Natural killer cell (primary cell): ENCODE measurements at places on chromosomes 5 and 9. TPM values are rescaled to one million over a fixed set of nuclear protein-coding genes. Genes with fewer than 3 reads are reported as not detected.

GRCh38 chr9:137429974-137430722 lies 7.0 kb downstream of the NOXA1 start:
- peaks cover 28% of the 10 kb centered on the region for H3K4me1 ChIP-seq
- no peak overlapping the region for H3K4me3 ChIP-seq
- no peaks in the 10 kb centered on the region for H3K36me3 ChIP-seq
- H3K27ac ChIP-seq: no peak overlapping the region

The S1PR3 gene
- 1.5 TPM for total RNA-seq

GRCh38 chr5:15746833-15747232 lies 246.9 kb downstream of the FBXL7 start:
- H3K4me3 ChIP-seq: no peak overlapping the region
- H3K27me3 ChIP-seq: no peaks in the 10 kb centered on the region
- no peaks in the 10 kb centered on the region for H3K36me3 ChIP-seq
- no peaks in the 10 kb centered on the region for H3K4me1 ChIP-seq

The GGTA1 gene
- 0.55 TPM for total RNA-seq

DNA sequence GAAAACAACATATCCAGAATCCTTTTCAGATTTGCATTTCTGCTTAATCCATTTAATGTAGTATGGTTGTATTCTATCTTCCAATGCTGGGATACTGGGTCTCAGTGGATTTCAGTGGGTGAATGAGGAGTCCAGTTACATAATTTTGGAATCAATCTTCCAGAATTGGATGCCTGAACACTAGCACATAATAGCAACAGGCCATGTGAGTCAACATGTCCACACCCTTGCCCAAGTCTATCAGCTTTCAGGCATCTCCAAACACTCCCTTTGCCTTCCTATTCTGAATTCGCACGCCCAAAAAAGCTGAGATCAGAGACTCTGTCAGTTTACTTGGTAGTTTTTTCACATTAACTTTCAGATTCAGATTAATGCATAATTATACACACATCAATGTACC lies 202.6 kb downstream of the TSSK1B start:
- H3K27me3 ChIP-seq: peaks cover 9% of the 10 kb centered on the region
- H3K36me3 ChIP-seq: no peaks in the 10 kb centered on the region
- H3K4me1 ChIP-seq: no peaks in the 10 kb centered on the region
- H3K27ac ChIP-seq: no peak overlapping the region

GRCh38 chr5:6849316-6850105 lies 136.3 kb downstream of the TENT4A start:
- no peak overlapping the region for H3K27ac ChIP-seq
- no peak for DNase-seq
- H3K4me1 ChIP-seq: no peaks in the 10 kb centered on the region
- no peaks in the 10 kb centered on the region for H3K36me3 ChIP-seq

The ZNF300 gene
- total RNA-seq: 5.8 TPM

DNA sequence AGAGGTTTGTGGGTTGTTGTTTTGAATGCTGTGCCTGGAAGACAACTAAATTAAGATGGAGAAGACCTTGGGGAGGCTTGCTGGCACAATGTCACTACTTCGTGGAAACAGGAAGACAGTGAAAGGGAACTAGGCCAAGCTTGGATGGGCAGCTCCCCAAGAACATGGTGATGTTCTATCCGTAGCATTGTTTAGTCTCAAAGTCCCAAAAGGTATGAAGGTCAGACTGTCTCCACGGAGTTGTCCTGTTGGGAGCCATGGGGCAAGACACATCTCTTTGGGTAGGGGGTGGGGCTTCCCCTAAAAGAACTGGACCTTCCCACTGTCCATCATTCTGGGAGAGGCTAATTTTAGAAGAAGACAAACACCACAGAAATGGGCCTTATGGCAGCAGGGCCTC lies 140.5 kb downstream of the ENTREP1 start:
- DNase-seq: no peak
- H3K27ac ChIP-seq: no peak overlapping the region
- no peak overlapping the region for H3K4me3 ChIP-seq
- no peaks in the 10 kb centered on the region for H3K36me3 ChIP-seq
- no peaks in the 10 kb centered on the region for H3K27me3 ChIP-seq

The HMMR gene
- total RNA-seq: 0.70 TPM

GRCh38 chr9:109481856-109482255 lies 16.3 kb downstream of the PTPN3 start:
- no peak overlapping the region for H3K27ac ChIP-seq
- no peaks in the 10 kb centered on the region for H3K36me3 ChIP-seq
- H3K4me3 ChIP-seq: no peak overlapping the region
- DNase-seq: no peak
- H3K4me1 ChIP-seq: no peaks in the 10 kb centered on the region
- no peaks in the 10 kb centered on the region for H3K27me3 ChIP-seq

- peaks cover 59% of the 10 kb centered on the region for H3K36me3 ChIP-seq
- H3K27me3 ChIP-seq: no peaks in the 10 kb centered on the region
- no peak overlapping the region for H3K4me3 ChIP-seq
- DNase-seq: no peak
- no peaks in the 10 kb centered on the region for H3K4me1 ChIP-seq
Observed at GRCh38 chr9:34098307-34098706, 28.2 kb downstream of the DCAF12 start.
